Cerebellar cortex (tissue), 1 donor: ENCODE measurements at places on chromosomes 7 and 10.
A peak's percentile ranks its signal among the peaks of the same experiment; 100 is the strongest.

DNA sequence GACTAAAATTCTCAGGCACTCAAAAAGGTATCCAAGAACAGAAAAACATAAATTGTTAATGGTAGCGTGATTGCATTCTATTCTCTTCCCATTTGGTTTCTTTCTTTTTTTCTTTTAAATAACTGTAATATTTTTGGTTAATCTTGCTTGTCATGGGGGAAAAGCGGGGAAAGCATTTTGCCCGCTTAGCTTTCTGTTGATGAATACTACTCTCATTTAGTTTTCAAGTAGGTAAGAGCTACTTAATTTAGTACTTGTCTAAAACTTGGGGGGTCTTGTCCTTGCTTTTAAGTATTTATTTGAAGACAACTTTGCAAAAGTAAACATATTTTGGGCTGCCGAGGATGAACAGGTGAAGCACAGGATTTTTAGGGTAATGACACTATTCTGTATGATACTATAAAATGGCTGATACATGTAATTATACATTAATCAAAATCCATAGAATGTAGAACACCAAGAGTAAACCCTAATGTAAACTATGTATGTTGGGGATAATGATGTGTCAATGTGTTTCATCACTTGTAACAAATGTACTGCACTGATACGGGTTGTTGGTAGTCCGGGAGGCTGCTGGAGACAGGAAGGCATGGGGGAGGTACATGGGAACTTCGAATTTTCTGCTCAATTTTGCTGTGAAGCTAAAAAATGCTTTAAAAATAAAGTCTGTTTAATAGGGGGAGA is 1.7 kb downstream of the TES start:
- DNase-seq, result no peak

DNA sequence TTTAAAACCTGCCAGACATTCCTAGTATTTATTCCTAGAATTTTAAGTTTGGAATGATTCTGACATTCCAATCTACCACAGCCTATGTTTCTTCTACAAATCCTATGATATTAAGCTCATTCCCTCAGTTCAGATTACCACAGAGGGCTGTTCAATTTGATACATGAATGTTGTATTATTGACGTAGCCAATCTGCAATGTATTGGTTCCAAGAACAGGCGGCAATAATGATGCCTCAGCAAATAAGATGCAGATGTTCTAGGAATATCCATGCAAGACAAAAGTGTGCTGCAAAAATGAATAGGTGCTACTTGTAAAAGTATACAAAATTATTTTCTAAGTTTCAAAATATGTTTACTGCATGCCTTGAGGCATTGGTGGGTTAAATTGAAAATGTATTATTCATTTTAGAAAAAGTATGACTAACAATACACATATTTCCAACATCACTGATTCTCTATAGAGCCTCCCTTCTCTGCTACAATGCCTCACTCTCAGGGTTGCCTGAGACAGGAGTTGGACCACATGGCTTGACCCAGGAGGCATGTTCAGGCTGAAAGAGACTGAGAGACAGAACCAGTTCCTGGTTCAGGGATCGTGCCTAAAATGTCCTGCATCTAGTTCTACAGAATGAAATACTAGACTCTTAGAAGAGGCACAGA is 94.1 kb upstream of the CREB5 start:
- DNase-seq, result no peak

- DNase-seq, result no peak
Observed at GRCh38 chr10:86914734-86915133, 42.7 kb downstream of the MMRN2 start.

DNA sequence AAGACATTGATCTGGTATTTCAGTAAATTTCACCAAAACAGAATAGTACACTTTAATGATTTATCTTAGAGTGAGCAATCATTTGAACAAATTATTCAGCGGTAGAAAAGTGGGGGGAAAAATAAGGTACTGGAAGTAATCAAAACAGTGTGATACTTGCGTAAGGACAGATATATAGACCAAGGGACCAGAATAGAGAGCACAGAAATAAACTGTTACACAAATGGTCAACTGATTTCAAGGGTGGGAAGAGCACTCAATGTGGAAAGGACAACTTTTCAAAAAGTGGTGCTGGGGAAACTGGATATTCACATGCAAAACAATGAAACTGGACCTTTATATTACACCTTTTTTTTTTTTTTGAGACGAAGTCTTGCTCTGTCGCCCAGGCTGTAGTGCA is 119.9 kb downstream of the NRBF2 start:
- no peak for DNase-seq

DNA sequence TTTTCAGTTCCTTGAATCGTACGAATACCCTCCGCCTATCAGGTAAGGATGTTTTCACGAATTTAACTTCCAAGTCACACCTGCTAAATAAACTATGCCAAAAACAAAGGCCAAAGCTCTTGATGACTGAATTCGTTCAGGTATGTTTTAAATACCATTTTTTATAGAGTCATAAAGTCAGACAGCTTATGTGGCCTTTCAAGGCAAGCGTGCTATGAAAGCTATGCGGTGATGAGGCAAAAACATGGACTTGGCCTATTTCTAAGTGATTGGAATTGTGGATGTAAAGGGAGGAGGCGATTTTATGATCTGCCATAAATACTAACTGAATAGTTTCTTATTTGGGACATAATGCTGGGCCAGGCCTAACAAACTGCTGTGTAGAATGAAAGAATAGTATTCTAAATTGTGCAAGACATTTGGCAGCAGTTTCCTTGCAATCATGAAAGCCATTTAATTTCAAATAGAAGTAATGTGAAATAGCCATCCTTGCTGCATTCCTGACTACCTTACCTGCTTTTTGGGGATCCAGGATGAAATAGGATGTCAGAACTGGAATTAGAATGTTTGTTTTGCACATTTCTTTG is 14.0 kb downstream of the SLC39A12 start:
- DNase-seq, result no peak

GRCh38 chr7:152076940-152077933 is 51.8 kb downstream of the GALNT11 start:
- no peak for DNase-seq

GRCh38 chr10:88292185-88292514 is 291.0 kb downstream of the RNLS start:
- DNase-seq, result no peak

DNA sequence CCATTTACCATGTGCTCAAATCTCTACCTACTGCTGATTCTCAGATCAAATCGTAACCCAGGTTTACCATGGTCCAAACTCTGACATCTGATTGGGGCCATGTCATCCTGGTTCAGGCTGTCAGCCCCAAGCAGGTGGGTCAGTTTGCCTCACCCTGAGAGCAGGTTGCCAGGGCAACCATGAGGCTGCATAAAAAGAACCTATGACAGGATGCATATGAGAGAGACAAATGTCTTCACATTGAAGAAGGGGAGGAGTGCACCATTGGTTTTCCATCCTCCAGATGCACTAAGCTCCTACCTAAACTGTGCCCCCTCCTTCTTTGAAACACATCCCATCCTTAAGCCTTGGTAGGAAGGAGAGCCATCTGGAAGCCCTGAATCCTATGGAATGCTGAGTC is 10.2 kb downstream of the PRSS1 start:
- DNase-seq, result peak; percentile 40
